ENCODE measurements at places on chromosomes 1 and 21.

DNA sequence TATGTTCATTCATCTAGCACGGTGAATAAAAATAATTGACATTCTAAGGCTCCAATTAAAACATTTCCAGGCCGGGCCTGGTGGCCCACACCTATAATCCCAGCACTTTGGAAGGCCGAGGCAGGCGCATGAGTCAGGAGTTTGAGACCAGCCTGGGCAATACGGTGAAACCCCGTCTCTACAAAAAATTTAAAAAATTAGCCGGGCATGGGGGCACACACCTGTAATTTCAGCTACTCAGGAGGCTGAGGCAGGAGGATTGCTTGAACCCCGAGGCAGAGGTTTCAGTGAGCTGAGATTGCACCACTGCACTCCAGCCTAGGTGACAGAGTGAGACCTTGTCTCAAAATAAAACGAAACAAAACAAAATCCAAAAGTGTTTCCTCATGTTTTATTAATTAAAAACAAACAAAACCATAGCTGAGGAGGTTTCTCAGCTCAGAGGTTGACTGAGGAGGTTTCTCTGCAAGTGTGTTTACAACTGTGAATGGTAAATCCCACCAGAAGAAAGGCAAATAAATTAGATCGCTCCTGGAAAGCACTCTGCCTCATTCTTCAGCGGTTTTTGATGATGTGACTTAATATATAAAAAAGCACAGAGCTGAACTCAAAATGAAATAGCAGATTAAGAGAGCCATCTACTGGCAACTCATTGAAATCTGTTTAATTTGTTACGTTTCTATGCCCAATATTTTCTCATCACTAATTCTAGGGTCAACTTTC lies 37.7 kb upstream of the ATG4C start:
- DNase-seq = no peak

DNA sequence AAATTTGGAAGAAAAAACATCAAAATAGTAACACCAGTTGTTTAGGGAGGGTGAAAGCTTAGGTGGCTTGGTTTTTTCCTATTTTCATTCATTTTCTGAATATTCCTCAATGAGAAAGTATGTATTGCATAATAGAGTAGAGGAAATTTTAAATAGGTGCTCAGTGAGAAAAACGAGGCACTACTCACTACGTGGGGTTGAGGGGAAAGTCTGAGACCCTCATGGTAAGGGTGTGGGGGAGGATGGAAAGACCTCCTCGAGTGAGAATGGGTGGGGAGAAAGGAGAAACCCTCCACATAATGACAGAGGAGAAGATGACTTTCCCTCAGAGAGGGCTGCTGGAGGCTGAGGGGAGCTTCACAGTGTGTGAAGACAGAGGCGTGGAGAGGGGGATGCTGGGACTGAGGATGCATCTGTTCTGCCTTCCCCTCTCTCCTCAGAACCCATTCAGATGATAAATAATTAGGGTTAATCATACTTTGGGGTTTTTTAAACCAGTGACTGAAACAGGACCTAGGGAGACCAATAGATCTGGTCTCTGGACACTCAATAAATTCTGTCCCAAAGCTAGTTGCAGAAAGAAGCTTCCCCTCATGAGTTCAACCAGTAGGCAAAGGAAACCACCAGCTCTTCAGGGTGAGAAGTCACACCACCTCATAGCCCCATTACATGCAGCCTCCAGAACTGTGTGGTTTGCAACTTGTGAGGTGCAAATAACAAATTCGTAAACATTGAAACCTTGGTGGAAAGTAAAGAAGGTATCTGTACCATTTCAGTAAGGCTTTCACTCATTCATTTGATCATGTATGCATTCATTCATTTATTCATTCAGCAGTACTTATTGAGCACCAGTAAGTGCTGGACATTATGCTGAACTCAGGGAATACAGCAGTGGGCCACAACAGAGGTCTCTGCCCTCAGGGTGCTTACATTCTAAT lies 17.1 kb downstream of the SLAMF7 start:
- DNase-seq = no peak

GRCh38 chr1:246083416-246083815 lies 423.7 kb downstream of the SMYD3 start:
- DNase-seq = no peak

GRCh38 chr1:109946511-109946910 lies 35.9 kb downstream of the CSF1 start:
- DNase-seq = no peak

DNA sequence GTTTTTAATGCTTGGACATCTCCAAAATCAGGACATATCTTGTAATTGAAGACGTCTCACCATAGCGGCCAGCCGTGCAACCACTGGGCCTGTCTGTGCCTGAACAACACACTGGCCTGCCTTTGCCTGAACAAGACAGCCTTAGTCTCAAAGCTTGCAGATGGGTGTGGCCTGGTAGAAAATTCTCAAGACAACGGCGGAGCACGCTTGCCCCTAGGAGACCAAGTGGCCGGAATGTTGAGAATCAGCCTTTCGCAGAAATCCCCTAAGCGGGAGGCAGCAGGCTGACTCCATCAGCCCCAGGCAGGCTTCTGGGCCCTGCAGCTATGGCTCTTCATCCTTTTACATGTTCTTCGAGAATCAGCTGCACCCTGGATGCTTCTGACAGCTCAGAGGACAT lies 98.0 kb upstream of the C1orf174 start:
- DNase-seq = no peak

DNA sequence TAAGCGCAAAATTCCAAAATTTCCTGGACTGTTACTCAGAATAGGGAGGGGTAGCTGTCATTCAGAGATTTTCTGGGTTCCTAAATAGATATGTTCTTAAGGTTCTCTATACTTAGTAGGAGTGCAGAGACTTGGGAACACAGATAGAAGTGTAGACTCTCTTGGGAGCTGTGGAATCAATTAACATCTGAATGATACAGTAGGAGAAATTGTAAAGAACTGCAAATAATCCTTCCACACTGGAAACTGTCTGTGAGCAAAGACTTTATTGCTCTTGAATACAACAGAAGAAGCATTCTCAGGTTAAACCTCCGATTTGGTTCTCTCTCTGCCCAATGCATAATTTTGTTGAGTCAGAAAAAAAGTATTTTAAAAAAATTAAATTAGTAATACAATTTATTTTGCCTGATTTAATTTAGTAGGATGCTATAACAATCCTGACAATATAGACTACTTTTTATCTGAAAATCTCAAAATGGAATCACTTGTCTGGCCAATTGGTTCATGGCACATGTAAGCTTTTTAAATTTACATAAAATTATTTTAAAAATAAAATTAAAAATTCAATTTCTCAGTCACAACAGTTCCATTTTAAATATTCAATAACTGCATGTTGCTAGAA lies 1754.3 kb downstream of the PLA2G4A start:
- no peak for DNase-seq

- peak; percentile 44 for DNase-seq
These were observed 16.2 kb upstream of the ERICH3 start for GRCh38 chr1:74689621-74690363.

- DNase-seq = peak; percentile 67
These were observed 8.1 kb upstream of the C1orf216 start for GRCh38 chr1:35726450-35727433.
